Left lung (tissue), 14 donors: ENCODE measurements at places on chromosomes 5 and 9. TPM values are rescaled to one million over a fixed set of nuclear protein-coding genes. Genes with fewer than 3 reads are reported as not detected.

DNA sequence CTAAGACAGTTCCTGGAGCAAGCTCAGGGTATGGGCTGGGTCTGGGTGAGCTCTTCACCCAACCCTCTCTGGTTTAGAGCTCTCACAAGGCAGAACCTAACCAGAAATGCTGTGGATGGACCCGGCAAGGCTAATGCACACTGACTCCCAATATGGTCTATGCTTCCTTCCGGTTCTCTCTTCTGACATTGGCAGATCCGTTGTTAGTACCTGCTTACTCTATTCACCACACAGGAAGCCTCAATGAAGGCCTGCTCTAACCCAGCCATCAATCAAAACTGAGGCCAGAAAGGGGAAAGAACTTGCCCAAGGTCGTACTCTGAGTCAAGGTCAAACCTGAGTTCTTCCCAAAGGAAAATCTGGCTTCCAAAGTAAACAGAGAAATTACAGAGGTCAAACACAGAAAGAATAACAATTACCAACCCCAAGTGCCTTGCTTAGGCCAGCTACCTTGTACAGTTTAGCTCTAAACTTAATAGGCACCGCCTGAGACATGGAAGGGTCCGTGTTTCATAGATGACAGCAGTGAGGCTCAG is 46.0 kb upstream of the AKNA start:
- DNase-seq = no peak
- no peaks in the 10 kb centered on the region for H3K36me3 ChIP-seq
- H3K27ac ChIP-seq = no peak overlapping the region
- no peaks in the 10 kb centered on the region for H3K4me1 ChIP-seq
- no peak overlapping the region for H3K4me3 ChIP-seq

DNA sequence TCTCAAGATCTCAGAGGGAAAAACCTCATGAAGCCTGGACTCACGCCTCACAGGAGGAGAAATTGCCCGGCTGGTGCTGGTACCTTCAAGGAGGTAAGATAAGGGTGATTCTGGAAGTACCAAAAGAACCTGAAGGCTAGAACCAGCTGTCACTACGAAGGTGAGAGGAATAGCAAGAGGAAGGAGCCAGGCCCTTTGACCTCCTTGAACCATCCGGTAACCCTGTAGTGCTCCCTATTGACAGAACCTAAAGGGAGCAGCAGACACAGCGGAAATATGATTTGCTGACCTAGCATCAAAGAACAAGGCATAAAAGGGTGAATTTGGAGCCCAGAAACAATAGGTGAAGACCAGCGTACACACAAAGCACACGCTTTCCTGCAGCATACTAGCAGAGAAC is 92.2 kb downstream of the DOCK8 start:
- no peaks in the 10 kb centered on the region for H3K27me3 ChIP-seq
- H3K36me3 ChIP-seq = no peaks in the 10 kb centered on the region
- H3K4me3 ChIP-seq = no peak overlapping the region
- H3K4me1 ChIP-seq = no peaks in the 10 kb centered on the region
- H3K27ac ChIP-seq = no peak overlapping the region

GRCh38 chr5:124182133-124182532 is 564.3 kb downstream of the ZNF608 start:
- no peak overlapping the region for H3K27ac ChIP-seq
- H3K27me3 ChIP-seq = no peaks in the 10 kb centered on the region
- no peaks in the 10 kb centered on the region for H3K4me1 ChIP-seq
- no peak for DNase-seq
- H3K4me3 ChIP-seq = no peak overlapping the region

DNA sequence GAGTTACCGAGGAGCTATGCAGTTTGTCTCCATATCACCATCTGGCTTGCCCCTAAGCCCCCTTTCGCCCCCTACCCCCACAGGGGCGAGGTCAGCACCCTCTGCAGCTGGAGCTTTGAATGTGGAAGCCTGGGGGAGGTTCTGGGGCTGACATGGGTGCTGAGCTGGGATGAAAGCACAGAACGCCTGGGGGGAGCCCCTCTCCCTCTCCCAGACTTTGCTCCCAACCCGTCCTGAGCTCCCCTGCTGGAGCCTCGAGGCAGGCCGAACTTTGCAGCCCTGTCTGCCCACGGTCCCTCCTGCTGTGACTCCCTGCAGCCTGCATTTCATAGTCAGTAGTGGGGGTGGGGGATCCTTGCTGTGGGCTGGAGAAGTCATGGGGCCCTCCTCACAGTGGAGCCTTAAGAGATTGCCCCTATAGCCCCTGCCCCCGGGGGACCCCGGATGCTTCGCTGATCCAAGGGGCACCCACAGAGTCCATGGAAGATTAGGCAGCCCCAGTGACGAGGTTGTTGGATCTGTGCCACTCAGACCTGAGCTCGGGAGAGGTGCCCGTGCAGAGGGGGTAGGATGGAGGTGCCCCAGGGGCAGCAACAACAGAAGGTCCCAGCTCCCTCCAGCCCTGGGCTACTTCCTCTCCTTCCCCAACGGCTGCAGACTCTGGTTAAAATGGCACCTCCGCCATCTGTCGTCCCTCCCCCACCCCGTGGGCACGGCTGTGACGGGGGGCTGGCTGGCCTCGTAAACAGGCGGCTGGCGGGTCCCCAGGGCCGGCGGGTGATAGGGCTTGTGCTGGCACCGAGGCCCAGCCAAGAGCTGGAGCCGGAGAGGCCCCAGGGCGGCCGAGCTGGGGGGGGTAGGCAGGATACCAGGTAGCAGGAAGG is 162.0 kb downstream of the C9orf50 start:
- peaks cover 33% of the 10 kb centered on the region for H3K4me1 ChIP-seq
- no peak for DNase-seq
- H3K27me3 ChIP-seq = no peaks in the 10 kb centered on the region
- peak overlapping the region; percentile 60 for H3K27ac ChIP-seq
- no peak overlapping the region for H3K4me3 ChIP-seq

DNA sequence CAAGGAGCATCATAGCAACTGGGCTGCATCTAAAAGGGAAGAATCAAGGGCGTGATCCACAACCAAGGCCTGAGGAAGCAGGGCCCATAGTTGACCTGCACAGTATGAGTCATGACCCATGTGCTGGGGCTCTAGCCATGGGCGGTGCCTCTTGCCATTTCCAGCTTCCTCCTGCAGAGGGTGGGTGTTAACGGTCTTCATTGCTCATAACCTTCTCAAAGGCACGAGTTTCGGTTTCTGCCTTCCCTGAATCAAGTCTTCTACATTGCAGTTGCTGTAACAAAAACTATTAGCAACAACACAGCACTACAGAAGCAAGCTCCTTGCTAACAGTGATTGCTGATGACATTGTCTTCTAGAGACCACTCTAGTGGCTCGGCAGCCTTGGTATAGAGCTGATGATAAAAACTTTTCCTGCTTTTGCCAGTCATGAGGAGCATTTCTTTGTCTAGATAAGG is 66.9 kb downstream of the CTSL start:
- no peaks in the 10 kb centered on the region for H3K27me3 ChIP-seq
- peak; percentile 10 for DNase-seq
- peak overlapping the region; percentile 84 for H3K27ac ChIP-seq
- H3K4me3 ChIP-seq = no peak overlapping the region

- H3K4me3 ChIP-seq = no peak overlapping the region
- H3K27me3 ChIP-seq = no peaks in the 10 kb centered on the region
- H3K27ac ChIP-seq = no peak overlapping the region
Observed at GRCh38 chr9:36597412-36598178, 24.9 kb downstream of the MELK start.

GRCh38 chr5:27502236-27502635 is 463.9 kb upstream of the CDH9 start:
- H3K36me3 ChIP-seq = no peaks in the 10 kb centered on the region
- H3K27me3 ChIP-seq = no peaks in the 10 kb centered on the region
- H3K27ac ChIP-seq = no peak overlapping the region
- DNase-seq = no peak

DNA sequence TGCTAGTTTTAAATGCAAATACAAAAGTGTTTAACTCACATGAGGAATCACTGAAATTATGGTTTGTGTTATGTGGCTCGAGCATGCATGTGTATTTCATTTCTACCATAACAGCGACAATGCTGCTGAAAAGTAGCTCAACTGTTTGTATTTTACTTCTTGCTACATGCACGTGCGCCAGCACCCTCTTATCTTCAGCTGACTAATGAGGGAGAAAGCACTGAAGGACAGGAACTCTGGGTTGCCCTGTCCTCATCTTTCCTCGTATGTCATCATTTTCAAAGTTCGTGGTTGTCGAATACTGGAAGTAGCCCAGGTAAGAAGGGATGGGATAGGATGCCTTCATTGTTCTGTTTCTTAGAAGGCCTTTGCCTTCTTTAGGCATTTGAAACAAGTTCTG is 120.3 kb downstream of the SYK start:
- H3K4me1 ChIP-seq = no peaks in the 10 kb centered on the region
- H3K27ac ChIP-seq = no peak overlapping the region
- DNase-seq = no peak
- H3K4me3 ChIP-seq = no peak overlapping the region
- H3K36me3 ChIP-seq = no peaks in the 10 kb centered on the region
- peaks cover 12% of the 10 kb centered on the region for H3K27me3 ChIP-seq

DNA sequence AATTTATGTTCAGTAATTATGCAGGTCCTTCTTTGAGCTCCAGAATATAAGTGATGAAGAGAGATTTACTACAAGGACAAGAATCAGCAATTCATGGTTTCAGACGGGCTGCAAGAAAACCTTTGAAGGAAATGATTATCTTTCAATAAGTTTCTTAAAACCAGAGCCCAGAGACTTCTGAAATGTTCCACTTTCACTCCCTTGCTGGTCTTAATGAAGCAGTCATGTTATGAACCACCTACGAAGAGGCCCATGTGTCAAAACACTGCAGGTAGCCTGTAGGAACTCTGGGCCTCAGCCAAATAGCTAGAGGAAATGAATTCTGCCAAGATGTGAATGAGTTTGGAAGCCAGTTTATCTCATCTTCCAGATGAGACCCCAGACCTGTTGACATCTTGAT is 505.9 kb upstream of the MEF2C start:
- no peak overlapping the region for H3K4me3 ChIP-seq
- no peak overlapping the region for H3K27ac ChIP-seq
- DNase-seq = no peak
- no peaks in the 10 kb centered on the region for H3K36me3 ChIP-seq

DNA sequence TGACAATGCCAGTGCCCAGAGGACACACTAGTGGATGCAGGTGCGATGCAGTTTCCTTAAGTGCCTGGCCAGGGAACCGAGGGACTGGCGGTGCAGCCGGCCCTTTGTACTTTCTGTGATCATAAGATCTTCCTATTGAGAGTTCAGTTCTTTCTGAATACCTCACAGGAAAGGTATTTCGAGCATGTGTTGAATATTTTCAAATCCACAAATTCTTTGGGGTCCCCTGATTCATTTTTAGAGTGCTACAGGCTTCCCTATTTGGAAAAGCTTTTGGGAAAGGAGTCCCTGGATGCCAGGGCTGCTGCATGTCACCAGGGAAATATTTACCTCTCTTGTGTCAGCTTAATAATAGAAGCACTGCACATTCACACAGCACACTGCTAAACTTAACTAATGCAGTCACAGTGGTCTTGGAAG is 281.5 kb downstream of the GADD45G start:
- no peaks in the 10 kb centered on the region for H3K27me3 ChIP-seq
- no peaks in the 10 kb centered on the region for H3K36me3 ChIP-seq
- no peak overlapping the region for H3K27ac ChIP-seq
- DNase-seq = no peak

MAMDC2 gene
- total RNA-seq = 19.4 TPM

CCDC180 gene
- total RNA-seq = 2.7 TPM
